ENCODE measurements at places on chromosomes 6 and 20.

DNA sequence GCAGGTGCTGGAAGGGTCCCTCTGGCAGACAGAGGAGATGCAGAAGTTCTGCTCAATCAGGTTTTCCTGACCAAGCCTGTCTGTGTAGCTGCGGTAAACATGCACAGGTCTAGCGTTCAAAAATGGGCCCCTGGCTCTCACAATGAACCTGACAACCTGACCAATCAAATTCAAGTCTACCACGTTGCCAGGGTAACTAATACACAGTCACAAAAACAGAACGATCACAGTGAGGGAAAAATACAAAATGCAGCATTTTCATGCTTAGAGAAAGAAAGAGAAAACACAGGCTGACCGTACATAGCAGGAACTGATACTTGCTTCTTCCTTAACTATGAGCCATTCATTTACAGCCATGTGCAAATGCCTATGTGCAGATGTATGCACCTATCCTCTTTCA is 353.1 kb upstream of the TSHZ2 start:
- DNase-seq: no peak

- no peak for DNase-seq
Observed at GRCh38 chr6:13068586-13069210, 259.6 kb downstream of the TBC1D7 start.

- DNase-seq: no peak
Observed at GRCh38 chr6:31513456-31514165, 15.2 kb upstream of the MCCD1 start.

GRCh38 chr6:149368065-149368464 is 32.0 kb upstream of the SUMO4 start:
- DNase-seq: no peak

DNA sequence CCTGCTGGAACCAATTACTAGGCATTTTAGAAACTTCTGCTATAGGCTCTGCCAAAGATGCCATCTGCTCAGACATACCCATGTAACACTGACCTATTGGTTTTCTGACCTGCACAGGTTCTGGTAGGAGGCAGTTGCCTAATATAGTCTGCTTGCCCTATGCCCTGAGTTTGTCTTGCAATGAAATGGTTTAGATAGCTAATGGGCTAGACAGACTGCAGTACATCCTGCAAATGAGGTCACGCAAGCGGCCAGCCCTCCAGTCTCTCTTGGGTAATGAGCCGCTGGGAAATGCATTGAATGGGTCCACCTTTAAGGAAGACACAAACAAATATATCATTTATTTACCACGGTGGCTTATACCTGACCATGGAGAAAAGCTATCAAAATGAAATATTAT is 90.6 kb upstream of the B3GAT2 start:
- no peak for DNase-seq

- no peak for DNase-seq
Observed at GRCh38 chr20:46148313-46149208, 30.4 kb downstream of the CD40 start.

DNA sequence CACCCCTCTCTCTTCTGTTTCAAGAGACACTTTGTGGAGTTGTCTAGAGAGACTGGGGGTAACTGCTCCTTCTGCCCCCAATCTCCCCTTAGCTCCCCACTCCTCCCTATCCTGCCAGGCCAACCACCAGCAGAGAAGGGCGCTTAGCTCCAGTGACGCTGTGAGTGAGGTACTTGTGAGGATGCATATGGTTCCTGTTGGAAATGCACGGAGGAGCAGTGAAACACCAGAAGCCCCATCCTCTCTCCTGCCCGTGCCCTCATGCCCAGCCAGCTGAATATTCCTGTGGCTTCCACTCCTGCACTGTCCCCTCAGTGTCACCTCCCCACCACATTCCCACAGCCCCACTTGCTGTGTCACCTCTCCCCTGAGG is 11.9 kb downstream of the NT5E start:
- no peak for DNase-seq

GRCh38 chr20:13412806-13413445 is 191.9 kb downstream of the ISM1 start:
- DNase-seq: no peak

DNA sequence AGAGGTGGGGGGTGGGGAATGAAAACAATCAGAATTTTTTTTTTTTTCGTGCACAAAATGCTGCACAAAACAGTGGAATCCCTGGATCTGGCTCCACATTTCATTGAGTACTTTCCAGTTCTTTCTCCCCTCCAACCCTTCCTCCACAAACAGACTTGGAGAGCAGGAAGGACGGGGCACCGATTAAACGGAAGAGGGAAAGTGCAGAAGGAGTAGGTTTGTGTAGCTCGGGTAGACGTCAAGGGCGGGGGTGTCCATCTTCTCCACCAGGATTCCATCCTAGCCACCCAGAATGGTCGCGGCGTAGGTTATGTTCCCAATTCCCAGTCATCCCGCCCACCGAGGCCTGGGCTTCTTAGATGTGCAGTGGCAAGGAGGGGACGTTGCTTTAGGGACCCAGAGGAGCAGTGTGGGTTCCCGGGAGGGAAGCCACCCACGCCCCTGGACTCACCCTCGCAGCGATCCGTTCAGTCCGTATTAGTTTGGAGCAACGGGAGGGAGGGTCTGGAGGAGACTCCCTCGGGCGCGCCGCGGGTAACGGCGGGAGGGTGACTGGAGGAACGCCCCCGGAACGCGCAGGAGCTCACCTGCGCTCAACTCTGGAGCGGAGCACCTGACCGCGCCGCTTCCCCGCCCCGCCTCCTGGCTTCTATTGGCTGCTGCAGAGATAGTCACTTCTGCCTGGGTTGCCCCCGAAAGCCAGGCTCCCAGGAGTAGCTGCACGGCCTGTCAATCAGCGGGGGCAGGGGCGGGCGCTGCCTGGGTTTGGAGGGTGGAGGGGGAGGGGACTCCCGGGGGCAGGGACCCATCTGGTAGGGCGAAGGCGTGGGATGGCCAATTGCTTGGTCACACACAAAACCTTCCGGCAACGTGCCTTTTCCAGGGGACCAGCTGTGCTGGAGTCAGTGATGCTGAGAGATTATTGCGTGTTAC is at the start of gene ENPP5:
ENPP5 (minus strand) TSS at position 624 of the 933 bp plus-strand sequence. CDS start 2,718 bp downstream, outside the sequence.
- peak; percentile 15 for DNase-seq

GRCh38 chr6:101806241-101806640 is 412.7 kb downstream of the GRIK2 start:
- no peak for DNase-seq

- DNase-seq: no peak
Observed at GRCh38 chr6:132933090-132933489, 118.7 kb downstream of the RPS12 start.

DNA sequence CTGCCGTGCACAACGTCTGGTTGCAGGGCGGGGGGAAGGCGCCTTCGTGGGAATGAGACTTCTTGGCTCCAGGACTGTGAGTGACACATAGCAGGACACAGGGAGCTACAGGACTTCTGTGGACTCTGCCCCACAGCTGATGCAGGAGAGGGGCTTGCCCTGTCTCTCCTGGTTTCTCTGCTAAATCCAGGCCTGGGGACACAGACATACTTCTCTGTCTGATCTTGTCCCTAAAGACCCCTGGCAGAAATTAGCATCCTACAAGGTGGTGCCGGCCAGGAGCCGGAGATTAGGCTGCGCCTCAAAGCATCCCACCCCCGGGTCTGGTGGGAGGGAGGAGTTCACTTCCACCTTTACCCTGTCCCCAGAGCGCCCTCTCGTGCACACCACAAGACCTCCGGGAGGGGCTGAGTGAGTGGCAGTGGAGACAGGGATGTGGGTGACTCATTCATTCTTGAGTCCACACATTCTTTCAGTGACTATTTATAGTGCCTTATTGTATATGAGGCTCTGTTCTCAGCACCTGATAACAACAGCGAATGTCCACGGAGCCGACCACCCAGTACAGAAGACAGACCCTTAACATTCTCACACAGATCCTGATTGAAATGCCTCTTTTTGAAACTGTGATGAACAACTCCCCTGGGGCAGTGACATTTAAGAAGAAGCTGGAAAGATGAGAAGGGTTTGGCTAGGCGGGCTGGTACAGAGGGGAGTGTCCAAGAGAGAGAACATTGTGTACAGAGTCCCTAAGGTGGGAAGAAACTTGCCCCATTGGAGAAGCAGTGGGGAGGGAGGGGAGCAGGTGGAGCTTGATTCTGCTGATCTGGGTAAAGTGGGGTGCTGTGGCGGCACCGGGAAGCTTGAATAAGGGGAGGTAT is 39.0 kb downstream of the GMPR start:
- DNase-seq: no peak

- DNase-seq: no peak
Observed at GRCh38 chr20:57399587-57400155, 8.5 kb downstream of the RBM38 start.

- DNase-seq: no peak
Observed at GRCh38 chr6:169825558-169826225, 74.3 kb downstream of the ERMARD start.

DNA sequence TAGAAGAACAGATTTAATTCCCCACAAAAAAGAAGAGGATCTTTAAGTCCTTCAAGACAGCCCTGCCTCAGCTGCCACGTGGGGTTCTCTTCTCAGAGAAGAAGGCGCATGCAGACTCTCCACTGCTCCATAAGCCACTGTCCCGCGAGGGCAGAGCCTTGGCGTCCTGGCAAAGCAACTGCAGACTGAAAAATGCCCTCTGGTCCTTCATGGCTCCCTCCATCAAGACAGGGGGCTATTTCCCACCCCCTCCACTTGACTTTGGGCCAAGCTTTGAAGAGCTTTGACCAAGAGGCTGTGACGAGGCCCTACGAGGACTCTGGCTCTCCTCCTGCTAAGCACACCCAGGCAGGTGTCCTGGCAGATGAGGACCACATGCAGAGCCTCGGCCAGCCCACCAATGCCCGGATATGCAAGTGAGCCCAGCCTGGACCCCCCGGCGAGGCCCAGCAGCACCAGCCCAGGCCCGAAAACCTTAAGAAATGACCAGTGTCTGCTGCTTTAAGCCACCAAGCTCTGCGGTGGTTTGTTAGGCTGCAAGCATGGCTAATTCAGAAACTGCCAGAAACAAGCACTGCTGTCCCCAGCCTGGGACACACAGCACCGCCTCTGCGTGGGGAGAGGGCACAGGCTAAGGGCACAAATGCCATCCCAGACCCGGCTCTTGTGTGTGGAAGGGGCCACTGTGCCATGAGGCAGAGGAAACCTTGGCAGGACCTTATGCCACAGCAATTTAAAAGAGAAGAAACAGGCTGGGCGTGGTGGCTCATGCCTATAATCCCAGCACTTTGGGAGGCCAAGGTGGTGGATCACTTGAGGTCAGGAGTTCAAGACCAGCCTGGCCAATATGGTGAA is 16.1 kb downstream of the GMEB2 start:
- DNase-seq: no peak

GRCh38 chr6:47335466-47335865 is 25.8 kb upstream of the TNFRSF21 start:
- no peak for DNase-seq

- no peak for DNase-seq
Observed at GRCh38 chr6:138972226-138972665, 15.8 kb downstream of the REPS1 start.

DNA sequence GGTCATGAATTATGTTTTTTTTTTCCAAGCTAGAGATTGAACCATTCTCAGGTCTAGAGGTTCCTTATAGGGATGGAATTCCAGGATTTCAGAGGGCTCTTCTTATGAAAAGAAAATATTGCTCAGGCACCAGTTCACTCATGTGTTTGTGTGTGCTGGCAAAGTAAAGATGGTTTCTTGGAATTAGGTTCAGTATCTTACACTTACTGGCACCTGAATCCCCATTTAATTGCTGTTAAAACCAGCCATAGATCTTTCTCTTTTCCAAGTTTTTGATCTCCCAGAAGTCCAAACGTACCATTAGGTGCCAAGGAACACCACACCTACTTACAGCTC is 508.4 kb downstream of the CDH26 start:
- DNase-seq: no peak

DNA sequence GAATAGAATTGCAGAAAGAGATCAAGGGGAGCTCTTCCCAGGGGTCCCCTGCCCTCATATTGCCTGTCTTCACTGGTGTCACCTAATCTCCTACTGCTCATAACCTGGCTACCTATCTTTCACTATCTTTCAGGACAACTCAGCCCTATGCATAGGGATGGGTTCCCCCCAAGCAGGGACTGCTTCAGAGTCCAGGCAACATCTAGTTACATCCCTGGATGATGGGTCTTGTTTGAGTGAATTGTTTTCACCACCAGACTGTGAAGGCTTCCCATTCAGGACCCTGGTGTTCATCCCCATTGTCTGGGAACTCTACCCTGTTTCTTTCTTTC is 850 bp upstream of the HECA start:
- no peak for DNase-seq

DNA sequence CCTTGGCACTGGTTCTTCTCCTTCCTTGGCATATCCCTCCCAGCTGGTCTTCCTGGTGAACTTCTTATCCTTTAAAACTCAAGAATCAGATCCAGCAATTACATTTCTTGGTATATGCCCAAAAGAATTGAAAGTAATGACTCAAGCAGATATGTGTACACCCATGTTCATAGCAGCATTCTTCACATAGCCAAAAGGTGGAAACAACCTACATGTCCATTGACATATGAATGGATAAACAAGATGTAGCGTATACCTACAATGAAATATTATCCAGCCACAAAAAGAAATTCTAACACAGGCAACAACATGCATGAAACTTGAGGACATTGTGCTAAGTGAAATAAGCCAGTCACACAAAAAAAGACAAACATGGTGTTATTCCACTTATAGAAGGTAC is 103.7 kb upstream of the NT5E start:
- no peak for DNase-seq

GRCh38 chr6:54050750-54051149 is 60.5 kb upstream of the MLIP start:
- DNase-seq: no peak

DNA sequence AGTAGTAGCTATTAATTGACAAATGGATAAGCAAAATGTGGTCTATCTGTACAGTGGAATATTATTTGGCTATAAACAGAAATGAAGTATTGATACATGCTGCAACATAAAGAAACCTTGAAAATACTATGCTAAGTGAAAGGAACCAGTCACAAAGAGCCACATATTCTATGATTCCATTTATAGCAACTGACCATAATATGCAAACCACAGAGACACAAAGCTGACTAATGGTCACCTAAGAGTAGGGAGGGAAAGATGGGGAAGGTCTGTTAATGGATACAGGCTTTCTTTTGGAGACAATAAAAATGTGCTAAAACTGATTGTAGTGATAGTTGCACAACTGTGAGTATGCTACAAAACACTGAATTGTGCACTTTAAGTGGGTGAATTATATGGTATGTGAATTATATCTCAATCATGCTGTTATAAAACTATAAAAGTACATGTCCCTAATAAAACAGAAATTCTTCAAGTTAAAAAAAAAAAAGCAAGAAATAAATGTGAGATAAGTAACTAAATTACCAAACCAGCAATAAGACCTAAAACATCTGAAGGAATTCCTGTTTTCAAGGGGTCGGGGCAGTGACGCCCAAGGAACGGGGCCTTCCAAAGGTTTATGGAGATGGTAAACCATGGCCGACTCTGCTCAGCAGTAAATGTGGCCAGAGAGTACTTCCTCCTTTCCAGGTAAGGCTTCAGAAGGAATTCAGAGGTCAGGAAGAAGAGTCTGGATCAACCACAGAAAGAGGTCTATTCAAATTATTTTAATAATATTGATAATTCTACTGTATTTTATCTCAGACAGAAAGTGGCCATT is 75.4 kb downstream of the ARHGAP18 start:
- DNase-seq: no peak

- no peak for DNase-seq
Observed at GRCh38 chr6:123398072-123398471, 238.7 kb downstream of the TRDN start.

- no peak for DNase-seq
Observed at GRCh38 chr6:136409597-136409996, 120.0 kb upstream of the BCLAF1 start.

- no peak for DNase-seq
Observed at GRCh38 chr6:5334341-5334740, 73.0 kb downstream of the FARS2 start.

- DNase-seq: no peak
Observed at GRCh38 chr6:90533615-90534336, 53.1 kb downstream of the MAP3K7 start.

GRCh38 chr6:150936021-150936555 is 70.6 kb downstream of the MTHFD1L start:
- no peak for DNase-seq
